ENCODE measurements at places on chromosomes 4 and X.
A peak's percentile ranks its signal among the peaks of the same experiment; 100 is the strongest.

GRCh38 chr4:63493265-63493664, 916.0 kb downstream of the TECRL start:
- no peak for DNase-seq

DNA sequence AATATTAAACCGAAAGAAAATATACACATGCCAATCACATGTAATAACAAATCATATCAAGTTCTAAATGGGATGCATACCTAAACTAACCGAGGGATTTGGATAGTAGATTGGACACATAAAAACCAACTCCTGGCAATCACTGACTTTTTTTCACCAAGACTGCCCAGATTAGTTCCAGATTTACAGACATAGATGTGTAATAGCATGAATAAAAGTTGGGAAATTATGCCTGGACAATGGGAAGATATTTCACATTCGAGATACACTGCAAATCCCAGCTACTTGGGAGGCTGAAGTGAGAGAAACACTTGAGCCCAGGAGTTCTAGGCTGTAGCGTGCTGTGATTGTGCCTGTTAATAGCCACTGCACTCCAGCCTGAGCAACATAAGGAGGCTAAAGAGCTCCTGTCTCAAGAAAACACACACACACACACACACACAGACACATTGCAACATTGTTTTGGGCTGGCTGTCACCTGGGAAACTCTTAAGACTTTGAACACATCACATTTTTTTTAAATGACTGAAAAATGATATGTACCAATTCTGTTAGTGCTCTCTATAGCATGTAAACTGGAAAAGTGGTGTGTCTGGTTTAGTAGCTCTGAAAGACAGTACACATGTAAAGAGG, 5.7 kb downstream of the RAB40A start:
- DNase-seq, result no peak

- no peak for DNase-seq
These were observed 16.5 kb downstream of the ACSL4 start for GRCh38 chrX:109716431-109717028.

- DNase-seq, result no peak
These were observed 4.5 kb upstream of the PDGFC start for GRCh38 chr4:156976147-156976546.

GRCh38 chr4:168837922-168838321, 172.1 kb downstream of the CBR4 start:
- no peak for DNase-seq

DNA sequence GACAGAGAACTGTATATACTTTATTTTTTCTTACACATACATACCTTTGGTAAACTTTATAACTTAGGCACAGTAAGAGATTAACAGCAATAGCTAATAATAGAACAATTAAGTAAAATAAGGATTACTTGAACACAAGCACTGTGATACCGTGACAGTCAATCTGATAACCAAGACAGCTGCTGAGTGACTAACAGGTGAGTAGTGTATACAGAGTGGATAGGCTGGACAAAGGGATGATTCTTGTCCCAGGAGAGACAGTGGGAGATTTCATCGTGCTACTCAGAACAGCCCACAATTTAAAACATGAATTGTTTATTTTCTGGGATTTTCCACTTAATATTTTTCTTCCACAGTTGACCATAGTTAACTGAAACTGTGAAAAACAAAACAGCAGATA, 411.8 kb downstream of the PPP1R2C start:
- no peak for DNase-seq

- DNase-seq, result no peak
These were observed 583.0 kb downstream of the BCOR start for GRCh38 chrX:39514801-39515200.

GRCh38 chr4:73897380-73898136, 28.4 kb downstream of the CXCL1 start:
- DNase-seq, result no peak

DNA sequence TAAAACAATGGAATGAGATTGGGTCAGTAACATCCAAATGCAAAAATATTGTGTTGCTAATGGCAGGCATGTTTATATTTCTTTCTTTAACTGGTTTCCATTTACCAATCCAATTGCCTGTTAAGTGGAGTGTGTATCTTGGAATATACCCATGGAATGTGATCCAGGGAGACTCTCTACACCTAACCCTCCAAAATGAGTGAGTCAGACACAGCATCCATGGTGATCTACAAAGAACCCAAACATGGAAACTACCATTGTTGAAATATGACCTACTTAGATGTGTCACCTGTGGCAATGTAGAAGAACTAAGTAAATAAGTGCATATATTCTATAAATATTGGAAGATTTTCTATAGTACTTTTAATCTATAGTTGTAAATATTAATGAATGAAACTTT, 110.3 kb downstream of the AREG start:
- DNase-seq, result no peak

- no peak for DNase-seq
These were observed 1.6 kb upstream of the ATP6AP2 start for GRCh38 chrX:40579141-40579540.

DNA sequence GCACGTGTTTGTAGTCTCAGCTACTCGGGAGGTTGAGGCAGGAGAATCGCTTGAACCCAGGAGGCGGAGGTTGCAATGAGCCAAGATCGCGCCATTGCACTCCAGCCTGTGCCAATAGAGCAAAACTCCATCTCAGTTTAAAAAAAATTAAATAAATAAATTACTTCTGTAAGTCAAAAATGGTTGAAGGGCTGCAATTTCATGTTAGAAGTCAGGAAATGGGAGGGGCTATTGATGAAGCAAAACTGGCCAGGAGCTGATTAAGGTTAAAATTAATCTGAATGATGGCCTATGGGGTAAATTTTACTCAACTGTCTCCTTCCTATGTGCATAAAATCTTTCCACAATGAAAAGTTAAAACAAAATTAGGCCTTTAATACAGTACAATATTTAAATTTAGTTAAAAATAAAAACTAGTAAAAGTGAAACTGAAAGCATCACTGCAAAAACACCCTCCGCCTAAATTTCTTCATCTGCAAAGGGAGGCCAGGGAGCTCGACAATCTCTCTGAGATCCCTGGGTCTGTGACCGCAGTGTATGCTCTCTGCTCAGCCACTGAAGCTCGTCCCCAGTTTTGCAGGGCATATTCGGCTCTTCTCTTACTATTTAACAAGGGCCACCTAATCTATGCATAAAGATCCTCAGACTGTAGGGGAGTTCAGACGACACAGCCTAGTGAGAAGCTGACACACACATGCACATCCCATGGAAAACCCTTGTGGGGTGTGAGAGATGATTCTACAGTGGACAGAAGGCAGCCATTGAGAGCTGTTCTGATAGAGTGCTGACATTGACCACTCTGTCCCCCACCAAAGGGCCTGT, 57.2 kb downstream of the IRF2 start:
- DNase-seq, result no peak

DNA sequence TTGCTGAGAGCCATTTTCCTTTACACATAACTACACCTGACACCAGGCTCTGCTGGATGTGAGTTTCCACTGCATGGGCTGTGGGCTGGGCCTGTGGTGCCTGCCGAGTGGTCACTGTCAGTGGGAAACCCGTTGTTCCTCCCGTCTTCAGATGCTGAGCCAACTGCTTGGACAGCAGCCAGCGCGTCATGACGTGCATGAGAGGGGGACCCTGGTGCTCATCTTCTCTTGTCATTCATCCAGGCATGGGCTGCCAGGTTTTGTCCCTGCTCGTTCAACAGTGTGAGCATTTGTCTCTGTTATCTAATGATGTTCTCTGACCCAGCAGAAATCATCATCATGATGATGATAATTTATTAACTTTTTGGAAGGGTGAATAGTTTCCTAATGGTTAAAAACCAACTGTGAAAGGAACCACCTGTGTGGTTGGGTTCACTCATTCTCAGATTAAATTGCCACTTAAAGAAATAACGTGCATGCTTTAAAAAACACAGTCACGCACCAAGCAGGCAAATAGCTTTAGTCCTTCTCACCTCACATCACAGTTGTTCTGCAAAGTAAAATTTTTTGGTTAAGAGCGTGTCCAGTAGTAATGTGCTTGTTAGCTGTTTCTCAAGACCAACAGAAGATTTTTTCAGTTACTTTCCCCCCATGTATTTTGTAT, 19.9 kb upstream of the CLDN34 start:
- DNase-seq, result no peak

- no peak for DNase-seq
These were observed 1.1 kb downstream of the FBXW7 start for GRCh38 chr4:152534541-152535359.

GRCh38 chr4:185470501-185471195, 885 bp downstream of the CCDC110 start:
- DNase-seq, result peak; percentile 62

- DNase-seq, result no peak
These were observed 5.5 kb downstream of the GSTCD start for GRCh38 chr4:105714071-105714521.

GRCh38 chr4:1055721-1056590, 44.5 kb downstream of the FGFRL1 start:
- peak; percentile 5 for DNase-seq

GRCh38 chr4:108377021-108377420, 208.3 kb upstream of the LEF1 start:
- DNase-seq, result no peak

DNA sequence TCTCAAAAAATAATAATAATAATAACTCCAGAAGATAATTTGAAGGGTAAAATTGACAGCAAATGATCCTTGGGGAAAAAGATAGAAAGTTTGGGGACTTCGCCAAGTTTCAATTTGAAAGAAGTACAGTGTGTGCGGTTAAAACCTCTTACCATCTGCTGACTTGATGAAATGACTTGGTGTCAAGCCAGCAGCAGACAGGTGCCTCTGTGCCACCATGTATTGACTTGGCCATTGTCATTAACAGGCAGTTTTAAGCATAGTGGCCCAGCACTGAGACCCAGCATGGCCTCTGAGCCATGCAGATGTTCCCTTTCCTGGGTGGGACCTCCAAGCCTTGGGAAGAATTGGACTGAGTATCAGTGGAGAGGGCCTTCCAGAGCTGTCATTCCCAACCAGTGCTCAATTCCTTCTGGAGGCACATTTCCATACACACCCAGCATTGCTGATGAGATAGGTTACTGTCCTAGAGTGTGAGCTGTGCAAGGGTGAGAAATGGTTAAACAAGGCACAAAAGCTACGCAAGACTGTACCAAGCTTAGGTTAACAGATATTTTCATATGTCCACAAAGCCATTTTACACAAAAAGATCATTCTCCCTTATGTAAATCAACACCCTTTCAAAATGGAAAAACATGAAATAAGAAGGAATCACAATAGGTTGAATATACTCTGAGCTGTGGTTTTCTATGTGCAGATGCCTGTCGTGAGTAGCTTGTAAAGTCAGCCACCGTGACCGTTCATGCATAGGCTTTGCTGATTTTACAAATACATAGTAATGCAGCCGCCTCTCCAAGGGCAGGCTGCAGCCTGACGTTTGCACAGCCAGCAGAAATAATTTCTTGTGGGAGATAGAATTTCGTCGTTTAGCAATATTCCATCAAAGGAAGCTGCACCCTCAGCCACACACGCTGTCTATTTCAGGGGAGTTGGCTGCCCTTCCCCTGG, 59.4 kb upstream of the FBXW7 start:
- DNase-seq, result peak; percentile 18
